ENCODE measurements at places on chromosomes 2 and 18.
A peak's percentile ranks its signal among the peaks of the same experiment; 100 is the strongest.

DNA sequence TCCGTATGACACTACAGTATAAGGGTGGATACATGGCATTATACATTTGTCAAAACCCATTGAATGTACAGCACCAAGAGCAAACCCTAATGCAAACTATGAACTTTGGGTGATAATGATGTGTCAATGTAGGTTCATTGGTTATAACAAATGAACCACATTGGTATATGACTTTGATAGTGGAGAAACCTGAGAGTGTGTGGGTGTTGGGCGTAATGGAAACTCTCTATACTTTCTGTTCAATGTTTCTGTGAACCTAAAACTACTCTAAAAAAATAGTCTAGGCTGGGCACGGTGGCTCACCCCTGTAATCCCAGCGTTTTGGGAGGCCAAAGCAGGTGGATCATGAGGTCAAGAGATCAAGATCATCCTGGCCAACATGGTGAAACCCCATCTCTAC is 6.5 kb upstream of the ACTG2 start:
- DNase-seq, result no peak

DNA sequence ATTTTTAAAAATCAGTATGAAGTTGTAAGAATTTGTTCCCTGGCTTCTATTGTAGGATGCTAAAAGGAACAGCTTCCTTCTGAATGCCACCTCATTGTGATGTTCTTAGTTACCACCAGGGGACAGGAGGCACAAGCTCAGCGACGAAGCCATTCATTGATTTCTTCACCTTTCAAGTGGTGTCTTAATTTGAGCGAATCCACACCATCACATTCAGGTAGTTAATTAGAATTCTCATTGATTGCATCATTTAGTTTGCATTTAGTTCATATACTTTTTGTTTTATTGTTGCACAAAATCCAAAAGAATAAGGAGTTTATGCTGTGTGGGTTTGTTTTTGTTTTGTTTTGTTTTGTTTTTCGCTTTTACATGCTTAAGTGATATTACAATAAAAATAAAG is 23.1 kb downstream of the CYP27C1 start:
- no peak for DNase-seq

- DNase-seq, result no peak
These were observed 172.7 kb downstream of the TWIST2 start for GRCh38 chr2:239020541-239021041.

DNA sequence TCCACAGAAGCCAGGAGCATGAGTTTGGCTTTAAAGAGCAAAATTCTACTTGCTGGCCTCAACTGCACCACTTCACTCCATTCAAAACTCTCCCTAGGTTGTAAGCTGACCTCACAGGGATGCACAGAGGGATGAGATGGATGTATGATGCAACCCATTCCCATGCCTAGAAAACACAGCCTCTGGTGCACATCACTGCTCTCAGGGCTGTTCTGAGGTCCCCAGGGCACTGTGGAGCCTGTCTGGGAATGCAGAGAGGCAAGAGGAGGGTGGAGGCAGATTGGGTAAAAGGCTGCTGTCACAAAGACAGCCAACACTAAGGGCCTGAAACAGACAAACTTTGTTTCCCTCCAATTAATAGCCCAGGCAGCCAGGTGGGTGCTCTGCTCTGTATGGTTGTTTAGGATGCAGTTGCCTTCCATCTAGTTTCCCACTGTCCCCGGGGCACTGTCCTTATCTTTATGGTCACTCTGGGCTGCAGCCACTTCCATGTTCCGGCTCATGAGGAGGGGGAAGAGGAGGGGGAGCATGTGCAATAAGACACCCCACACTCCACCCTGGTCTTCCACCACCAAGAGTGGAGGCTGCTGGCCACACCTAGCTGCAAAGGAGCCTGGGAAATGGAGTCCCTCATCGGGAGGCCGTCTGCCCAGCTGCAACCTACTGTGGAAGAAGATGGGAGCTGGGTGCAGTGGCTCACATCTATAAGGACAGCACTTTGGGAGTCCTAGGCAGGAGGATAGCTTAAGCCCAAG is 7.0 kb downstream of the GPR45 start:
- DNase-seq, result no peak

DNA sequence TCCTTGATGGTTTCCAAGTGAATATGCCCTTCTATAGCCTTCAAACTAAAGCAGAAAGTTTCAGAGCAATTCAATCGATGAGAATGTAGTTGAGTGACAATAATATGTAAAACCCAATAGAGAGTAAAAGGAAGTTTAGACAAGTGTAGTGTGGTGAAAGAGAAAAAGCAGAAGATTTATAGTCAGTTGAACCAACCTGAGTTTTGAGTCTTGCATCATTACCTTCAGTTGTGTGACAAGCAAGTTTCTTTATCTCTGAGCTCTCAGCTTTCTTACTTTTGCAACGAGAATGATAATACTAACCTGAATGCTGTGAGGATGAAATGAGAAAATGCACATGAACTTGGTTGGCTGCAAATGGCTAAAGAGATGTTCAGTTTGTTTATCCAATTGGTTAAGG is 40.6 kb upstream of the TMEM247 start:
- DNase-seq, result no peak

DNA sequence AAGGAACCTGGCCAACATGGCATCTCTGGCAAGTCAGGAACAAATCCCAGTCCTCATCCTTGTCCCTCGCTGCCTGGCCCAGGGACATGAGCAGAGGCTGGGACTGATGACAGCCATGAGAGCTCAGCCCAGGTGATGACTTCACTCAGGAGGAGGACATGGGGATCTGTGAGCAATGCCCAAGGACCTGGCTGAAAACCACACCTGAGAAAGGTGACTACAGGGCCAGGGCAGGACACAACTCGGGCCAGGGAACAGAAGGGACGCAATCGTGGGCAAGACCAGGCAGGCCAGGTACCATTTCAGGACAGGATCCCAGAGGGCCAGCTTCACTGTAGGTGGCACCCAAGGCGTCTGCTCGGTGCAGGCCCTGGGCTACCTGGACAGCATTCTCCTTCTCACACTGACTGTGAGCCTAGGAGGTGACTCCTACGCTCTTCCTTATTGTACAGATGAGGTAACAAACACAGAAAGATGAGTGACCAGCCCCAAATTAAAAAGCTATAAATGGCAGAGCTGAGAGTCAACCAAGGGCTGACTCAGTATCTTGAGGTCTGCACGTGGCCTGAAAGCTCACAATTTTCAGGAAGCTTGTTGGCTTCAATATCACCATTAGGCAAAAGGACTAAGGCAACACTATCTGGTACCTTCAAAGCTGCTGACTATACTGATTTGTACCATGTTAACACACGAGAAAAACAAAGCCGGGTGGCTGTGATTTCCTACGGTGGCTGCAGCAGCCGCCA is 141.1 kb downstream of the EIPR1 start:
- no peak for DNase-seq

- DNase-seq, result no peak
These were observed 1304.3 kb upstream of the DDX18 start for GRCh38 chr2:116510117-116510671.

GRCh38 chr2:224851811-224852210 is 135.6 kb upstream of the CCDC195 start:
- no peak for DNase-seq

GRCh38 chr2:218995972-218996711 is 2.9 kb upstream of the CRYBA2 start:
- DNase-seq, result peak; percentile 63

DNA sequence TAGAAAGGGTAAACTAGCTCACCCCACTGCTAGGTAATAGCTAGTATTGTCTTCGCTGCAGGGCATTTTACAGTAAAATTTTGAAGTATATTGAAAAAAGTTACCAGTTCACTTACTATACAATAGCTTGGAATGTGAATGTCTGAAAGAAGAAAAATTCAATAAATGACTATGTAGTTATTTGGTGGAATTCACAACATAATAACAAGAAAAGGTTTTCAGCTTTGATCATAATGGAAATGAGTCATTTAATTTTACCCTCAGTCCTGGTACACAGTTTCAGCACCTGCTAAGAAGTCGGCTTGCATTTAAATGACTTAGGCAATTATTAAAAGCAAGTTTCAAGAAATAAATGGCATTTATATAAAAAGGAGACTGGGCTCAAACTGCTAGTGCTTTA is 90.4 kb downstream of the NUP35 start:
- no peak for DNase-seq

DNA sequence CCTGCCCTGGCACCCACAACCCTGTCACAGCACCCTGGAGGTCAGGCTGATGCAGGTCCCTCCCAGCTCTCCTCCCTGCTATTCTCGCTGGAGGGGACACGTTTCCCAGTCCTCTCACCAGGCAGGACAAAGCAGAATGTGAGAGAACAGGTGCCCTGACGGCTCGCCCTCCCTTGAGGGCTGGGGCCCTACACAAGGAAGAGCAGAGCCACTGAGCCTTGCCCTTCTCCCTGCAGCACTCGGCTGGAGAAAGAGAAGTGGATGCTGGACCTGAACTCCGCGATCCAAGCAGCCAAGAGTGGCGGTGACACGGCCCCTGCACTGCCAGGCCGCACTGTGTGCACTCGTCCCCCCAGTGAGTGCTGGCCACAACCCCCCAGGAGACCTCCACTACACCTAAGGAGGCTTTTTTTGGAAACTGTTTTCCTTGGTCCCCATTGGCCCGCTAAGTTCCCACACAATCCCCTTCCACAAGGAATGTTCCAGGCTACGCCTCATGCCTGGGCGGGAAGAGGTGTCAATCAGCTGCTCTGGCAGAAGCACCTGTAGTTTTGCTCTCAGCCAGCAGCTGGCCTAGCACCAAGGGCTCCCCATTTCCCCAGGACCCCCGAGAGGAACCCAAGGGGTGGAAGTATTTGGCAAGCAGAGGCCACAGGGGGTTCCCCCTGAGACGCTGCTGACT is 17.4 kb downstream of the STK25 start:
- no peak for DNase-seq

DNA sequence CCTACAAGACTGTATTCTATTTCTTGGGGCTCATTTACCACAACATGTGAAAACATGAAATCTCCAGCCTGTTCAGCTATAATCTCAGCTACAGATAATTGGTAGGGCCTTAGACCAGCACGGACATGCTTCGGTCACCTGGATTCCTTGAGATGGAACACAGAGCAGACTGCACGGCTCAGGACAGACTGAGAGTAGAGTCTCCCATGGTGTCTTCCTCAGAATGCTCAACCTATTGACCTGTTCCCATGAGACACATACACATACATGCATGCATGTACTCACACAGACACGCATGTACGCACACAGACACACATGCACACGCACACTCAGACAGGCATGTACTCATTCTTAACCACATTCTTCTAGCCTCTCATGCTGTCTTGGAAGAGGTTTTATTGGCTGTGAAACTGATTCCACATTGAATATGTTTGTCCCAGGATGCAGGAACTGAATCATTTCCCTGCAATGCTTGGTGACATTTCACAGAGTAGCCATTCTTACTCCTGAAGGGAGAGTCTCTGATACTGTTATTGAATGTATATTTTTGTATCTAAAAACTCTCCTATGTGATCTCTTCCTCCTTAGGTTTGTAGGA is 23.5 kb upstream of the BZW1 start:
- no peak for DNase-seq

GRCh38 chr2:133432778-133433177 is 135.5 kb downstream of the NCKAP5 start:
- DNase-seq, result no peak

GRCh38 chr2:174397773-174398172 is 2.2 kb downstream of the SCRN3 start:
- DNase-seq, result no peak

GRCh38 chr2:46351098-46351749 is 54.0 kb downstream of the EPAS1 start:
- DNase-seq, result peak; percentile 24

DNA sequence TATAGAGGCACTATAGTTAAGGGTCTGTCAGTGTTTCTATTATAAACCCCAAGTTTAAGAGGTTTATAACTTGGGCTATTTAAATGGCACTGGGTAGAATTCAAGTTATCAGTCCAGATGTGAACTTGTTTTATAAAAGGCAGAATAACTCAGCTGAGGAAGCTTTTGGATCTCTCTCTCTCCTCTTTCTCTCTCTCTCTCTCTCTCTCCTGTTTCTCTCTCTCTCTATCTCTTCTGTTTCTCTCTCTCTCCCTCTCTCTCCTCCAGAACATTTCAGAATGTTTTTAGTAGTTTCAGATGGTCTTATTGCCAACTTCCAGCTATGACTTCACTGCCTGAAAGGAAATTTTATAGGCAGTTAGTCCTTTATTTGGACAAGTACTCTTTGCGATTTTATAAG is 6.4 kb upstream of the BCL11A start:
- no peak for DNase-seq

GRCh38 chr2:70743677-70744076 is 24.3 kb downstream of the ADD2 start:
- no peak for DNase-seq

DNA sequence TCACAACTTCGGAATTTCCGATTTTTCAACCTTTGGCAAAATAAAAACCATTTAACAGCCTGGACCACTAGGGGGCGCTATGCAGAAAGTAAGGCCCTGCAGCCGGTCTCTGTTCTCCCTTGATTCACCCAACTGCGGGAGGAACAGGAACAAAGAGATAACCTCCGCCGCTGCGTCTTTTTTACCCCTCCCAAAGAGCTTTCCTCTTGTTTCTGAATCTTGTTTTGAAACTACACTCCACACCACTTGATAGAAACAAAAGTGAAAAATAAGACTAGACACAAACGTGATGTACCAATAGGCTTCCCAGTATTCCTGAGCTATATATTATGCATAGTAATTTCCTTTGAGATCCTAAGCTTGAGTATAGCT is 231.2 kb downstream of the MYO3B start:
- peak; percentile 60 for DNase-seq

- DNase-seq, result no peak
These were observed 263.7 kb downstream of the ATAD2B start for GRCh38 chr2:23662941-23663920.

- no peak for DNase-seq
These were observed 55.0 kb downstream of the GATA6 start for GRCh38 chr18:22224339-22224738.

DNA sequence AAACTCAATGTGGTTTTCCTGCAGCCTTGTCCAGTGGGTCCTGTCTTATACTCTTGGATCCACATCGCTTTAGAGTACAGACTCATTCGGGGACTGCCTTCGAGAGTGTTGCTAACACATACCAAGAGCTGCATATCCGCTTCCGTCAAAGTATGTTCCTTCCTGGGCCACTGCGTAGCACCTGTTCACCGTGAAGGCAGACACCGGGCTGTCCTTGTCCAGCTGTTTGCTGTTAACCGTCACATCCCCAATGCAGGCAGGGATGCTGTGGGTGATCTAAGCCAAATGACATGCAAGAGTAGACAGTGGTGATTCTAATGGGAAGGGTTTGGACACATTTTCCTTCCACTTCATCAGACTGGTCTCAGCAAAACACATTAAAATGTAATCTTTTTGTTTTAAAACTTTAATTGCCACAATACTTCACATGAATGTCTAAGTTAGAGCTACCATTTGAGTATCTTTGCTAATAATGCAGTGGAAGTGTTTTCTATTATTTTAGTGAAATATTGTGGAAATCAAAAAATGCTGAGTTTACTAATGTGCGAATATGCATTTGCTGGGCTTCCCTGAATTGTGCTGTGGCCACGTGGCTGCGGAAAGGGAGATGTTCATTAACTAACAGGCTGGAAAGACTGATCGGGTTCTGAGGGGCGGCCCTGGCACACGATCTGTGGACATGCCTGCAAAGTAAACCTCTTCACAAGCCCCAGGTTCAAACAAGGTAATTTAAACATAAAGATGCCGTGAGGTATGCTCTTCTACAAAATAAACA is 169.1 kb downstream of the LAMA1 start:
- DNase-seq, result no peak

Data from activated T-helper 2 cell treated with anti-CD3 and anti-CD28 coated beads, Interferon-gamma antibody, Interleukin-2, Interleukin-4, amounts not matched to agents 10 μg/mL and 5 μg/mL and 100 μg/mL, durations not matched to agents 14 hours and 24 hours and 36 hours (primary cell).